A549 treated with Mapracorat at 1 μM for 4 hours (cell line): ENCODE measurements at places on chromosomes 2 and 18. TPM values are rescaled to one million over a fixed set of nuclear protein-coding genes. Genes with fewer than 3 reads are reported as not detected.

The GKN2 gene
- 2.2 to 4.7 TPM (median 2.4 TPM) in 5 replicates for total RNA-seq

The REG3G gene
- total RNA-seq = not detected in 5 replicates

The ASPRV1 gene
- total RNA-seq = 0.19 to 0.27 TPM (median 0.23 TPM) in 5 replicates

The AQP12A gene
- total RNA-seq = not detected in 5 replicates

The TMEM163 gene
- total RNA-seq = 0.10 to 0.17 TPM (median 0.14 TPM) in 4 of 5 replicates, not detected in the other

The PARD6G gene
- total RNA-seq = 1.2 to 3.8 TPM (median 2.6 TPM) in 5 replicates
